ENCODE measurements at places on chromosomes 5 and 9. TPM values are rescaled to one million over a fixed set of nuclear protein-coding genes. Genes with fewer than 3 reads are reported as not detected.

Gene SCGB3A1
- total RNA-seq: not detected

- H3K4me1 ChIP-seq: peaks cover 2% of the 10 kb centered on the region
- no peak for DNase-seq
- H3K4me3 ChIP-seq: peak overlapping the region; percentile 2
- H3K27me3 ChIP-seq: no peaks in the 10 kb centered on the region
- no peaks in the 10 kb centered on the region for H3K36me3 ChIP-seq
These were observed 20.3 kb upstream of the RIC1 start for GRCh38 chr9:5608298-5609225.

Gene TPPP
- total RNA-seq: 0.79 TPM

GRCh38 chr5:31366941-31367340, 165.0 kb downstream of the DROSHA start:
- no peaks in the 10 kb centered on the region for H3K4me1 ChIP-seq
- H3K36me3 ChIP-seq: no peaks in the 10 kb centered on the region
- no peak for DNase-seq
- no peak overlapping the region for H3K4me3 ChIP-seq
- no peaks in the 10 kb centered on the region for H3K27me3 ChIP-seq
- H3K27ac ChIP-seq: no peak overlapping the region

DNA sequence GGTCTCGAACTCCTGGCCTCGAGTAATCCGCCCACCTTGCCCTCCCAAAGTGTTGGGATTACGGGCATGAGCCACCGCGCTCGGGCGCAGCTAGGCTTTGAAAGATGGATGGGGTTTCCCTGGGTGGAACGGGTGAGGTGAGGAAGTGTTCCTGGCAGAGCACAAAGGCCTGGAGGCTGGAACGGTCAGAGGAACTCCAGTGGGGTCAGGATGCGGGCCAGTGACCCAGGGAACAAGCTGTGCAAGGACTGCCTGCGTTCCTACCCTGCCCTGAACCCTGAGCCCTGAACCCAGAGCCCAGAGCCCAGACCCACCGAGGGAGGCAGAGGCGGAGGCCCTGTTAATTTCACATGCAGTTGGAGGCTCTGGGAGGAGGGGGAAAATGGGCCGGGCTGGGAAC, 23.4 kb downstream of the NCS1 start:
- H3K27ac ChIP-seq: no peak overlapping the region
- no peaks in the 10 kb centered on the region for H3K4me1 ChIP-seq
- H3K4me3 ChIP-seq: no peak overlapping the region
- peaks cover 23% of the 10 kb centered on the region for H3K27me3 ChIP-seq
- H3K36me3 ChIP-seq: no peaks in the 10 kb centered on the region

Gene PCDHA5
- not detected for total RNA-seq

GRCh38 chr5:160287378-160288051, 24.8 kb downstream of the CCNJL start:
- DNase-seq: no peak
- H3K27ac ChIP-seq: no peak overlapping the region
- no peaks in the 10 kb centered on the region for H3K36me3 ChIP-seq
- peaks cover 17% of the 10 kb centered on the region for H3K27me3 ChIP-seq

- H3K27me3 ChIP-seq: no peaks in the 10 kb centered on the region
- H3K4me1 ChIP-seq: no peaks in the 10 kb centered on the region
- no peak overlapping the region for H3K27ac ChIP-seq
- H3K4me3 ChIP-seq: no peak overlapping the region
- H3K36me3 ChIP-seq: no peaks in the 10 kb centered on the region
- DNase-seq: no peak
These were observed 26.0 kb upstream of the C9orf72 start for GRCh38 chr9:27599102-27599869.

Gene LHX2
- not detected for total RNA-seq

DNA sequence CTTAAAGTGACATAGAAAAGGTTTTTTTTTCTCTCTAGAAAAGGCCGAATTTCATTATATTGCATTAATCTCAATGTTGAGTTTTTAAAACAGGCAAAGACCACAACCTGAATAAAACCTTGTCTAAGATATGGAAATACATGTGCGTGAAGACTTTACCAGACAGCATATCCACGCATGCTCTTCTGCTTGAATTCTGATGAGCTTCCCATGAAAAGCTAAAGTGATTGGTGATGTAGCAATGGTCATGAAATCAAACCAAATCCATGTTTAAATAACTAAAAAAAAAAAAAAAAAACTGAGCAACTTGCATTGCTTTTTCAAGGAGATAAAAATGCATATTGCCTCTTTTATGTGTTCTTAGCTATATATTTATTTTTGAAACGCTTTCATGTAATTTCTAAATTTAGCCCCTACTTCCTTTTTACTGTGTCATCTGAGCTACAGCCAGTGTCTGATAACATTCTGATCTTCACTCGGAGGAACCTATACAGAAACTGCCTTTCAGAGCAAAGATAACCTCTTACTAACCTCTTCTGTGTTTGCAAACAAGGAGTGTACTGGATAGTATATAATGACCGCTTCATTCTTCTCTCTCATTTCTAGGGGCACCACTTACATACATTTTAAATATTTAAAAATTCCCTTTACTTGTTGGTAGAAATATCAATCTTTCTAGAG, 179.1 kb upstream of the GNA14 start:
- no peaks in the 10 kb centered on the region for H3K36me3 ChIP-seq
- no peak overlapping the region for H3K27ac ChIP-seq
- no peaks in the 10 kb centered on the region for H3K4me1 ChIP-seq
- DNase-seq: no peak
- H3K4me3 ChIP-seq: no peak overlapping the region

GRCh38 chr5:31153521-31153920, 40.0 kb upstream of the CDH6 start:
- H3K27ac ChIP-seq: no peak overlapping the region
- H3K4me3 ChIP-seq: no peak overlapping the region
- no peaks in the 10 kb centered on the region for H3K4me1 ChIP-seq
- H3K27me3 ChIP-seq: no peaks in the 10 kb centered on the region

DNA sequence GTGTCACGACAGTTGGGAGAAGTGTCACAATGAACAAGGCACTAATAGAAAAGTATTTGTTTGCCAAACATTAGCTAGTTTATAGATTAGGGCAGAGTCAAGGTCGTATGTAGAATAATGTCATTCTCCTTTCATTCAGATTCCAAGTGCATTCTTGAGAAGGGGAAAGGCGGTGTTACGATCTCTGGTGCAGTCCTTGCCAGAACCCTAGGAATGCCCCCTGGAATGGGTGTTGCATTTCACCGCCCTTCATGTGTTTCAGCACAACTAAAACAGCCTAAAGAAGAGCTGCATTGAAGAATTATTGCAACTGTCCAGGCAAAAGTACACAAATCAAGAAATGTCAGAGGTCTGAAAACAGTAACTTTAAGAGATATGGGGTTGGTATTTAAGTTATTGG, 721.0 kb upstream of the WWC1 start:
- DNase-seq: no peak
- peaks cover 3% of the 10 kb centered on the region for H3K4me1 ChIP-seq
- no peak overlapping the region for H3K27ac ChIP-seq
- H3K36me3 ChIP-seq: no peaks in the 10 kb centered on the region

- DNase-seq: no peak
- no peaks in the 10 kb centered on the region for H3K4me1 ChIP-seq
- H3K27me3 ChIP-seq: no peaks in the 10 kb centered on the region
- H3K4me3 ChIP-seq: no peak overlapping the region
These were observed 85.2 kb downstream of the TMEM252 start for GRCh38 chr9:68455451-68455850.

DNA sequence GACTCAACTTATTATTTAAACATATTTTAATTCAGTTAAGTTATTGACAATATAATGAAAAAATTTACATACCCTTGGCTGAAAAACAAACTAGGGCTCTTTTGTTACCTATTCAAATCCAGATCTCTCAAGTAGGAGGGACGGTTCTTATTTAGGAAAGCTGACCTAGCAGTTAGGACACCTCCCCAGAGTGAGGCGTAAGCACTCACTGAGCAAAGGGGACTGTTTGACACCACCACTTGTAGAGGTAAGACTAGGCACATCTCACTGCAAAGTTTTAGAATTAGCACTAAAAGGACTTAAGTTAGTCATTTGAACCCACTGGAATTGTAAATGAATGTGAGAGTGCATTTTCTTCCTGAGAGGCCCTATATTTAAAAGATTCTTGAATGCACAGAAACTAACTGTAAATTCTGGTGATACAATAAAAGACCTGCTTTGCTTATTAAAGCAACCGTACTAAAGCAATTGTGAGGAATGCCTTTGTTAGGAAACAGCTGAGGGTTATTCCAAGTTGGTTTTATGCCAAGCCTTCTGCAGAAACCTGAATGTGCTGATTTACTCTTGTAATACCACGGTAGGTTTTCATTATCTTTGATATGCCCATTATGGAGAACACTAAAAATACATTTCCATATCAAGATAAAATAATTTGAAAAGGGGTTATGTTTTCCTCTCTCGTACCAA, 16.2 kb downstream of the HACD4 start:
- H3K27ac ChIP-seq: no peak overlapping the region
- peaks cover 44% of the 10 kb centered on the region for H3K36me3 ChIP-seq
- H3K27me3 ChIP-seq: no peaks in the 10 kb centered on the region
- no peak for DNase-seq
- no peaks in the 10 kb centered on the region for H3K4me1 ChIP-seq

Gene TMOD1
- 1.7 TPM for total RNA-seq

- no peak for DNase-seq
- no peak overlapping the region for H3K4me3 ChIP-seq
- H3K27ac ChIP-seq: no peak overlapping the region
- no peaks in the 10 kb centered on the region for H3K27me3 ChIP-seq
- H3K4me1 ChIP-seq: no peaks in the 10 kb centered on the region
These were observed 37.3 kb downstream of the ARHGAP26 start for GRCh38 chr5:142807372-142807911.

Gene CDH9
- not detected for total RNA-seq
